Activated naive CD8-positive, alpha-beta T cell treated with anti-CD3 and anti-CD28 coated beads, Interleukin-2, amount 50 U/mL, for 24 hours (primary cell): ENCODE measurements at places on chromosomes 12 and 14.

GRCh38 chr14:80271389-80271788 lies 60.1 kb upstream of the DIO2 start:
- DNase-seq, result no peak

- DNase-seq, result no peak
Observed at GRCh38 chr12:104686196-104686595, 229.4 kb downstream of the CHST11 start.

- no peak for DNase-seq
Observed at GRCh38 chr14:21989090-21989489, 315.5 kb upstream of the OR4E1 start.

DNA sequence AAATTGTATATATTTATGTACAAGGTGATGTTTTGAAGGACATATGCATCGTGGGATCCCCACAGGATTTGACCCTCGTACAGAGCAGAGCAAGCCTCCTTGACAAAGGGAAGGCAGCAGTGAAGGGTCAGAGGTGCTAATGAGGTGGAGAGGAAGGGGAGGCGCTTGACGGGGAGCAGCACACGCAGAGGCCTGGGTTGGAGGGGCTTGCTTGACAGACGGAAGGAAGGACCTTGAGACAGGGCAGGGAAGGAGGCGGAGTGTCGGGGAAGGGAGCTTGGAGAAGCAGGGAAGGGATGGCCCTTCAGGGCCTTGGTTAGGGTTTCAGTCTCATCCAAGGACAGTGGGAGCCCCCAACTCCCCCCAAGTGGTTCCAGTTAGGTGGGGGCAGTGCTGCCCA lies 52.6 kb downstream of the ZNF664 start:
- no peak for DNase-seq
